Activated CD4-positive, alpha-beta memory T cell treated with anti-CD3 and anti-CD28 coated beads for 36 hours (primary cell): ENCODE measurements at places on chromosomes 12 and 14. TPM values are rescaled to one million over a fixed set of nuclear protein-coding genes. Genes with fewer than 3 reads are reported as not detected.

GRCh38 chr14:20624495-20625070 lies 16.9 kb downstream of the OR6S1 start:
- peak; percentile 64 for DNase-seq

- DNase-seq: no peak
Observed at GRCh38 chr12:132566516-132567131, 43.8 kb downstream of the LRCOL1 start.

The ZNF839 gene
- 15.2 TPM for total RNA-seq

- DNase-seq: no peak
Observed at GRCh38 chr12:124742678-124743077, 121.0 kb downstream of the SCARB1 start.

DNA sequence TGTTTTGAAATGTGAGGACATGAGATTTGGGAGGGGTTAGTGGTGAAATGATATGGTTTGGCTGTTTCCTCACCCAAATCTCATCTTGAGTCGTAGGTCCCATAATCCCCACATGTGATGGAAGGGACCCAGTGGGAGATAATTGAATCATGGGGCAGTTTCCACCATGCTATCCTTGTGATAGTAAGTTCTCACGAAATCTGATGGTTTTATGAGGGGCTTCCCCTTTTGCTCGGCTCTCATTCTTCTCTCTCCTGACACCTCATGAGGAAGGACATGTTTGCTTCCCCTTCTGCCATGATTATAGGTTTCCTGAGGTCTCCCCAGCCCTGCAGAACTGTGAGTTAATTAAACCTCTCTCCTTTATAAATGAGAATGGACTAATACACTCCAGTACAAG lies 18.0 kb downstream of the GALNT6 start:
- no peak for DNase-seq

GRCh38 chr14:91367173-91368171 lies 50.1 kb downstream of the CCDC88C start:
- DNase-seq: peak; percentile 78

The RAD9B gene
- total RNA-seq: 2.7 TPM

DNA sequence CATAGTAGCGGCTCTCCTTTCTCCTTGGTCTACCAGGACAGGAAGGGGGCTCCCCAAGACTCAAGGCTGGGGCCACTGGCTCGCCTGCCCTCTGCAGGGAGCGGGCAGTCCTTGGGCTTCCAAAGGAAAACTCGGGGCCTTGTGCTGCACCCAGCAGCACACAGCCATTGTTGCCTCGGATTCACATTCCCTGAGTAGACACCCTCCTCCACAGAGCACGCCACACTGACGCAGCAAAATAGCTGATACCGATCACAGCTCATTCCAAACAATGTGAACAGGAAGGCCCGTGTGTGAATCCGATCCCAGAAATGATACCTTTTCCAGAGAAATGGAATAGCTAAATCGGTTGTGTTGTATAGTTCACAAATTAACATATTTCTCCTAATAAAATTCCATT lies 65.1 kb upstream of the DYNC1H1 start:
- DNase-seq: no peak

DNA sequence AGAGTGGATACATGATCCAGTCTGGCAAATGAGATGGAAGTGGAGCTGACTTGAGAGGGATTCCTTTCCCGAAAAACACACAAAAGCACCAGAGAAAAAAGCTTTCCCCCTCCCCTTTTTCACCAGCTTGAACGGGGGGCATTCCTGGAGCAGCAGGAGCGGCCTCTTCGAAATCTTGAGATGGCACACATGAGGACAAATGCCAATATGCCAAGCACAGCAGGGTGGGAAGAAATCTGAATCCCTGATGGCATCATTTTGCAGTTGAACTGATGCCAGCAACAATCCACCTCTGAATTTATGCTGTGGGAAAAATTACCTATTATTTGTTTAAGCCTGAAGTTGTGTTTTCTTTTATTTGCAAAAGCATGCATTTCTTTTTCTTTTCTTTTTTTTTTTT lies 29.7 kb upstream of the BICD1 start:
- DNase-seq: no peak

- no peak for DNase-seq
Observed at GRCh38 chr12:88334271-88334670, 192.2 kb downstream of the TMTC3 start.

GRCh38 chr12:129101816-129102215 lies 248.5 kb downstream of the GLT1D1 start:
- no peak for DNase-seq

DNA sequence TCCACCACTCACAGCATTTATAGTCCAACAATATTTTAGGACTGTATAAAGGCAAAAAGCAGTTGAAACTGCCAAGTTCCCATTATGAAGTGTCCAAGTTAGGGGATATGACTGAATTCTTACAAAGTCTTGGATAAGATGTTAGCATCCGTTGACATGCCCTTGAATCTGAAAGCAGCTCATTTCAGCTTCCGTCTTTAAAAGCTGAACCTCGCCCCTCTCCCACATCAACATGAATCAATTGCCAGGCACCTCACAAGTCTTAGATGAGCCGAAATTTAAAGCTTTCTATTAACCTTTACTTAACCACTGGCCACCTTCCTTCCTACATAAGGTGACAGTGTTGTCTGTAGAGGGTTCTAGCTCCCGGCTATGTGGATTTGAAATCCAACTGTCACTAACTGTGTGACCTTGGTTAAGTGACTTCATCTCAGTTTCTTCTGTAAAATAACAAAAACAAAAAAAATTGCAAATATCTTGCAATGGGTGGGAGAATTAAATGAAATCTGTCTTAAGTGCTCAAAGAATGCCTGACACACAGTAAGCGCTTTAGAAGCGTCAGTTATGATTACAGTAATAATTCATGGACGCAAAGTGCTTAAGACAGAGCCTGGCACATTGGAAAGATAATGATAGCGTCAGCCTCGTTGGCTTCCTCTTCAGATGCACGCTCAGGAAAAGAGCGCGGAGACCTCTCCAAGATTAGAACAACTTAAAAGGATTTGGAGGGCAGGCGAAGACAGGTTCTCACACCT lies 1.2 kb downstream of the PPP1CC start:
- DNase-seq: peak; percentile 53

DNA sequence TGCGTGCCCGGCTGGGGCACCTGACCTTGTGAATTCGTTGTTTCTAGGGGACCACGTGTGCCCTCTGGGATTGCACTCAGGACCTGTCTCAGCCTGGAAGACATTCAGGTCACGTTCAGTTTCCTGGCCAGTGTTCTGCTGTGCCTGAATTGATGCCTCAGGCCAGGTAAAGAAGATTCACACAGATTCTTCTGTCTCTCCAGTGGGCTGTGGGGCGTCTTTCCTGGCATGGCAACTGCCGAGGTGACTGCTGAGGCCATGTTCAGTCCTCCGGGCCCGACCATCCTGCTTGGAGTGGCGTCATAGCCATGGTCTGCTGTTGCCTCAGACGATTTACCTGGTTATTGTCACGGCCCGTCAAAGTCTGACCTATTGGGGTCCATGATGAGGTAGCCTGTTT lies 13.5 kb downstream of the ZNF605 start:
- no peak for DNase-seq

The AKAP5 gene
- 1.1 TPM for total RNA-seq

GRCh38 chr14:59376686-59377085 lies 88.5 kb downstream of the GPR135 start:
- DNase-seq: no peak

GRCh38 chr14:36111822-36112583 lies 64.5 kb downstream of the PTCSC3 start:
- no peak for DNase-seq

The SLC6A12 gene
- not detected for total RNA-seq

DNA sequence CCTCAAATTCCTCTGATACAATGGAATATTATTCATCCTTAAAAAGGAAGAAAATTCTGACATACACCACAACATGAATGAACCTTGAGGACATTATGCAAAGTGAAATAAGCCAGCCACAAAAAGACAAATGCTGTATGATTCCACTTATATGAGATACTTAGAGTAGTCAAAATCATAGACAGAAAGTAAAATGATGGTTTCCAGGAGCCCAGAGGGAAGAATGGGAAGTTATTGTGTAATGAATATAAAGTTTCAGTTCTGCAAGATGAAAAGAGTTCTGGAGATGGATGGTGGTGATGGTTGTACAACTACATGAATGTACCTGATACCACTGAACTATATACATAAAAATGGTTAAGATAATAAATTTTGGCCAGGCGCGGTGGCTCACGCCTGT lies 18.3 kb downstream of the VWF start:
- no peak for DNase-seq

The P2RX7 gene
- total RNA-seq: 12.2 TPM

- DNase-seq: peak; percentile 79
Observed at GRCh38 chr12:130761537-130762318, 45.6 kb upstream of the RIMBP2 start.

The RASSF8 gene
- 0.26 TPM for total RNA-seq

DNA sequence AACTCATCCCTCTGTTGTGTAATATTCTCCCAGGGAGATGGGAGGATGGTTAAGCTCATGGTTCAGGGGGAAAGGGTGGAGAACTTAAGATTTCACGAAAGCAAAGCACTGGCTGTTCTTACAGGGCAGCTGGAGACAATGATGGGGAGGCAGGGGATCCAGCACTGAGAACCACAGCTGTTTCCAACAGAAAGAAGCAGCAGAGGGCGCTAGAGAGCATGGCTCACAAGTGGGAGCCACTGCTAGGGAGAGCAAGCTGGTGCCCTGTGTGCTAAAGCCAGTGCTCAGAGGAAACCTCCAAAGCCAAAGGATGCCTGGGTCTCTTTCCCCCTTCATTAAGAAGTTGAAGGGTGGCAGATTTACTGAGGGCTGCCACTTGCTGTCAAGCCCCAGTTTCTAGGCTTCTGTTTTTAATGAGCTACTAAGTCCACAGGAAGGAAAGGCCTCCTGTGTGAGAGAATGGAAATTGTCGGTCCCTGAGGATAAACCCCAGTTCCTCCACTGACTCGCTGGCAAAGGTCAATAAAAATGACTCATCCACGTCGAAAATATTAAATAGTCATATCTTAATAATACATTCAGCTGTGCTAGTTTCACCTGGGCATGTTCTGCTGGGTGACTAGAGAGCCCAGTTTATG lies 199.7 kb downstream of the ANO2 start:
- peak; percentile 58 for DNase-seq

- DNase-seq: no peak
Observed at GRCh38 chr12:47995981-47996401, 8.3 kb downstream of the COL2A1 start.

- DNase-seq: no peak
Observed at GRCh38 chr12:71566655-71567054, 97.0 kb downstream of the ZFC3H1 start.

GRCh38 chr12:86931714-86932113 lies 675.5 kb upstream of the MGAT4C start:
- DNase-seq: no peak

GRCh38 chr12:69173368-69173767 lies 66.0 kb upstream of the CPSF6 start:
- DNase-seq: no peak

DNA sequence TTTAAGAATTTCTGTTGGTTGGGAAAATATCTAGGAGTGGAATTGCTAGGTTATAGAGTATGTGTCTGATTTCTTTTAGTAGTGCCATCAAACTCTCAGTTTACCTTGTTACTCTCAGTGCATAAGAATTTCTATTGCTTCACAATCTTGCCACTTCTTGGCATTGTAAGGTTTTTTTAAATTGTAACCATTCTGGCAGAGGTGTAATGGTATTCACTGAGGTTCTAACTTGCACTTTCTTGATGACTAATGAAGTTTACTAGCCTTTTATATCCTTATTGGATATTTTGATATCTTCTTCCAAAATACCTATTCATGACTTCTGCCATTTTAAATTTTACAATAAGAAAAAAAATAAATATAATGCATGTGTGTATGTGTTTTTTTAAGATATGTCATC lies 478.0 kb downstream of the NAV3 start:
- DNase-seq: no peak

DNA sequence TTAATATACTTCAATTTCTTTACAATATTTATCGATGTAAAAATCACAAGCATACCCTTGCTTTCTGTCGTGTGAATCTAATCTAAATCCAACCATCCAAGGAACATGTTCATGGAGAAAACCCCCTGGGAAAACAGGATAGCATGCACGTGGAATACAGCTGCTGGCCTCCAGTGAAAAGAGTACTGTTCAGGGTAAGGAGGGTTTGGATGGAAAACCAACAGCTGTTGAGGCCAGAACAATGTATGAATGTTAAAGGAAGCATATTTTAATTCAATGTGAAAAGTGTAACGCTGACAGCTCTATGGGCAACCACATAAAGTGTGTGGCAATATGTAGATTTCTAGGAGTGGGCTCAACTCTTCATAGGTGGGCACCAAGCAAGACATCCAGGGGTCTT lies 344.0 kb downstream of the TMEM132D start:
- DNase-seq: no peak

GRCh38 chr14:24774187-24774915 lies 140.4 kb upstream of the GZMB start:
- DNase-seq: no peak

DNA sequence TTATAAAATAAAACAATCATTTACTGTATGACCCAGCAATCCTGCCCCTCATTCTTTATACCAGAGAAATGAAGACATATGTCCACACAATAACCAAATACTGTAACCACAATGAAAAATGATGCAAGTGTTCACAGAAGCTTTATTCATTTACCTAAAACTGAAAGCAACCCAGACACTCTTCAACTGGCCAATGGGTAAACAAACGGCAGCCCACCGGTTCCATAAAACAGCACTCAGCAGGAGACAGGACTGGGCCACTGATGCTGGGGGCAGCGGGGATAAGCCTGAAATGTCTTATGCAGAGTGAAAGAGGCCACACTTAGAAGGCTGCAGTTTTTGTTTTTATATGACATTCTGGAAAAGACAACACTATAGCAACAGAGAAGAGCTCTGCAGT lies 15.1 kb downstream of the DDX51 start:
- DNase-seq: no peak
